Spleen (tissue), 13 donors: ENCODE measurements at places on chromosomes 16 and 17. TPM values are rescaled to one million over a fixed set of nuclear protein-coding genes. Genes with fewer than 3 reads are reported as not detected.

KRTAP16-1 gene
- polyA plus RNA-seq: not detected

DNA sequence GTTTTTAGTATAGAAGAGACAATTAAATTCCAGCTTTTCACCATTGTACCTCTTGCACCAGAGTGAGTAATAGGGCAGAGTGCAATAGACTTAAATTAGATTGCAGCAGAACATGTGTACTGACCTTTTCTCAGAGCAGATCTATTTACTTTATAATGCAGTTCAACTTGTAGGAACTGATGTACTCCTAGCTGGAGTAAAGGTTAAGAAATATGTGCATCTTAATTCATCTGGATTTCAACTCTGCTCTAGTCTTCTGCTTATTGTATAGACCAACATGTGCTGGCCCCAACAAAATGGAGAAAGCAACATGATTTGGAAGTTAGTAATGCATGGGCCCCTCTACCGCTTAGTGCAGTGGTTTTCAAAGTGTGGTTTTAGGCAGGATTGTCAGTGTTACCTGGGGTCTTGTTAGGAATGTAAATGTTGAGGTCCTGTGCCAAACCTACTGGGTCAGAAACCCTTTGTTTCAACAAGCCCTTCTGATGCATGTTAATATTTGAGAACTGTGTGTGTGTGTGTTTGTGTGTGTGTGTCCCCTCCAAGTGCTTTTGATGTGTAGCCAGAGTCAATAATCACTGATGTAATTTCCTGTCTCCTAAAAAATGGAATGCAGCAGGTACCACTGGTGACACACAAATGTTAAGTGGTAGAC, 138.6 kb downstream of the TOX3 start:
- no peak for DNase-seq

- DNase-seq: no peak
Measured at GRCh38 chr16:53176434-53176833, 121.6 kb downstream of the CHD9 start.

GRCh38 chr16:11586378-11586855, 302 bp downstream of the LITAF start:
- DNase-seq: no peak

GRCh38 chr16:56866955-56867830, 2.2 kb downstream of the SLC12A3 start:
- no peak for DNase-seq
